Stimulated activated naive CD8-positive, alpha-beta T cell treated with anti-CD3 and anti-CD28 coated beads, Interleukin-15, amount 100 ng/mL, for 72 hours (primary cell): ENCODE measurements at places on chromosomes 11 and 22.

- no peak for DNase-seq
Observed at GRCh38 chr22:37179622-37180420, 8.2 kb downstream of the C1QTNF6 start.

- DNase-seq = peak; percentile 17
Observed at GRCh38 chr11:113593698-113594308, 112.3 kb downstream of the TMPRSS5 start.

- DNase-seq = no peak
Observed at GRCh38 chr11:95886462-95886861, 37.4 kb downstream of the MTMR2 start.

- DNase-seq = no peak
Observed at GRCh38 chr11:59173080-59173963, 1.4 kb downstream of the DTX4 start.

- DNase-seq = peak; percentile 62
Observed at GRCh38 chr11:104705490-104706190, 192.6 kb downstream of the CASP12 start.

- DNase-seq = no peak
Observed at GRCh38 chr11:16912692-16913111, 101.5 kb downstream of the PLEKHA7 start.
